ENCODE measurements at places on chromosomes 12 and 14.

DNA sequence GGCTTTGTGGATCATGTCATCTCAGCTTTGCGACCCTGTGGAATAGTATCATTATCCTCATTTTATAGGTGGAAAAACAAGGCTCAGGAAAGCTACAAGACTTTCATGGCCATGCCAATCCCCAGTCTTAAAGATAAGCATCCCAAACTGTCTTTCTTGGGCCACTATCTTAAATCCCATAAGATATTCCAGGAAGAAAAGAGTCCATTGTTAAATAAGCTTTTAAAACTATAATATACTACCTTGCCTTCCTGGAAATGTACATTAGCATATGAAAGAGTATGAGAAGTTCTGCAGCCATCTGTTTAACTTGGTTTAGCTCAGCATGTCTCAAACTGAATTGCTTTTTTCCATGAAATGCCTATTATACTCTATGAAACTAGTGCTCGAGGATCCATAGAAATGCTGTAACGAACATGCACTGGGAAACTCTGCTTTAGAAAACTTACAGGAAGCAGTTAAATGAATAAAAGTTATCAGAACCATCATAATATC, 77.1 kb downstream of the B4GALNT3 start:
- DNase-seq, result no peak

DNA sequence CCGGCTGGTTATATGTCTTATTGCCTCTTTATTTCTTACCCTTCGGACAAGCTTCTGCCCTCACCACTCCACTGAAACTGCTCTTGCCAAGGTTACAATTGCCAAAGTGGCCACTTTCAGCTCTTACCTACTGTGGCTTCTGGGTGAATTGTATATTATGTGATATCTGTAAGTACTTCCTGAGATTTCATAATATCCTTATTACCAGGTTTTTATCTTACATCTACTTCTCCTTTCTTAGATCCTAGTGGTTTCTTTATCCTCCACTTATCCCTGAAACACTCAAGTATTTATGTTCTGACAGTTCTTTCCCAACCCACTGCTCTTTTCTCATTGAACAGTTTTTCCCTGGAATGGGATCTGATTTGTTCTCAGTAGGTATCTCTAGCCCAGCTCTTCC, 10.5 kb downstream of the CELA1 start:
- DNase-seq, result no peak

- DNase-seq, result no peak
Measured at GRCh38 chr14:61106959-61107641, 126.1 kb downstream of the SLC38A6 start.

DNA sequence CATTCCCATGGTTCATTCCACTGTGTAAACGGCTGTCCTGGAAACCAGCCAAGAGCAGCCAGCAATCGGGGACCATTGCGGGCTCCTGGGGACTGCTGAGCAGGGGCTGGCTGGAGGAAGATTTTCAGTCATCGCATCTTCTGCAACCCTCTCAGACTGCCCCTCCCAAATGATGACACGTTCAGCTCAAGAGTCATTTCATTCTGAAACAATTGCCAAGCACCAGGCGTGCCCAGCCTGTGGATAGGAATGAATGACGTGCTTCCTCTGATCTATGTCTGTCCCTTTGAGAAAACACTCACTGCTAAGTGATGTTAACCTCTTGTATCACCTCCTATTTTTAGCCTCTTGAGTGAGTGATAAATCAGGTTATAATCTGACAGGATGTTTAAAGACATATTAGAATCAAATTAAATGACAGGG, 62.0 kb downstream of the NDUFA12 start:
- peak; percentile 76 for DNase-seq

DNA sequence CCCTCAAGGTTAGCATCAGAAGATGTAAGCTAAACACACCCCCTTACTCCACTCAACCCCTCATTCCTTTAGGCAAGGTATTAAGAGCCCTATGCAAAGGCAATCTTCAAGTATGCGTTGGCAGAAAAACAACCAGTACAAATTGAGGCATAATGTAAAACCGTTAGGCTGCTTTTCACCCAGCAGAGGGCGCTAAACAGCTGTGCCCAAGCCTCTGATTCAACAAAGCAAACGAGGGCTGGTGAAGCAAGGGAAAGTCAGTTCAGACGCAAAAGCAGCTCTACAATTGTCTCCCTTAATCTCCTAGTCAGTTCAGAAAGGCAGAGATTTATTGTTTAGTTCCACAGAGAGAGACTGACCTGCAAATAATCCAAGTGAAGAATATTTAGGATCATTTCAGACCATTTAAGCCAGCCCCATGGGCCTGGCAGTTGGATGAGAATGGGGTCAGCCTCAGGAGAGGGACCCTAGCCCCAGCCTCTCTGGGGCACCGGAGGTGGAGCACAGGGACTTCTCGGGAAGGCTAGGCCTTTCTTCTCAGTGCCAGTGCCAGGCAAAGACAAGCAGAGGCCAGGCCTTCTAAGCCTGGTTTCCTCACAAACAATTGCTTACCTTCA, 23.5 kb downstream of the DCAF5 start:
- DNase-seq, result peak; percentile 50

DNA sequence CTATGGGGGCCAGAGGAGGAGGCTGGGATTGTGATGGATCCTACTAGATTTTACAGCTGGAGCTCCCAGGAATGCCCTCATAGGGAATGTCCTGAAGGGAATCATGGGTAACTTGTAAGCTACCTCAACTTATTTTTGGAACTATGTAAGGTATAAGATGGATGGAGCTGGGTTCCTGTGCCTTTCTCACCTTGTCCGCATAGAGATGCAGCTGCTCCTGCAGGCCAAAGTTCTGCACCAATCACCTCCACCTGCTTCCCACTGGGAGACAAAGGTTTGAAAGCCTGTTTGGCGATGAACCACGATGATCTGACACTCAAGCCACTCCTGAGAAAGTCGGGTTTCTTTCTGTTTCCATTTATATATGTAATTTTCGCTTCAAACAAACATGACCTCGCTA, 648 bp upstream of the AKAP5 start:
- no peak for DNase-seq

DNA sequence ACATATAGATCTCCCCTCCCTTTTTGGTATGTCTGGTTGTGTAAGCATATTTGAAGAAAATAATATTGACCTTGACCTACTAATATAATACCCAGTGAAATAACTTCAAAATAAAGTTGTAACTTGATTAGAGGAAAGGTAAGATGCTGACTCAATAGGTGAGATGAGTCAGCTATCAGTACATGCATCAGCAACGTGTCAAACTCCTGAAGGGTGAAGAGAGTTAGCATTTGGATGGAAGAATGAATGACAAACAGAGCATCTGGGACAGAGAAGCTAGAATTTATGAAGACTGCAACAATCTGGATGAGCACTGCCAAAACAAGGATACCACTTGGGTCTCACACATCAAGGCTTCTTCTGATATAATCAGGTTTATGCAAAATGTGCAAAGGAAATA, 74.9 kb downstream of the PPP2R5E start:
- no peak for DNase-seq

- DNase-seq, result no peak
Measured at GRCh38 chr12:28540324-28540714, 350.1 kb downstream of the CCDC91 start.

DNA sequence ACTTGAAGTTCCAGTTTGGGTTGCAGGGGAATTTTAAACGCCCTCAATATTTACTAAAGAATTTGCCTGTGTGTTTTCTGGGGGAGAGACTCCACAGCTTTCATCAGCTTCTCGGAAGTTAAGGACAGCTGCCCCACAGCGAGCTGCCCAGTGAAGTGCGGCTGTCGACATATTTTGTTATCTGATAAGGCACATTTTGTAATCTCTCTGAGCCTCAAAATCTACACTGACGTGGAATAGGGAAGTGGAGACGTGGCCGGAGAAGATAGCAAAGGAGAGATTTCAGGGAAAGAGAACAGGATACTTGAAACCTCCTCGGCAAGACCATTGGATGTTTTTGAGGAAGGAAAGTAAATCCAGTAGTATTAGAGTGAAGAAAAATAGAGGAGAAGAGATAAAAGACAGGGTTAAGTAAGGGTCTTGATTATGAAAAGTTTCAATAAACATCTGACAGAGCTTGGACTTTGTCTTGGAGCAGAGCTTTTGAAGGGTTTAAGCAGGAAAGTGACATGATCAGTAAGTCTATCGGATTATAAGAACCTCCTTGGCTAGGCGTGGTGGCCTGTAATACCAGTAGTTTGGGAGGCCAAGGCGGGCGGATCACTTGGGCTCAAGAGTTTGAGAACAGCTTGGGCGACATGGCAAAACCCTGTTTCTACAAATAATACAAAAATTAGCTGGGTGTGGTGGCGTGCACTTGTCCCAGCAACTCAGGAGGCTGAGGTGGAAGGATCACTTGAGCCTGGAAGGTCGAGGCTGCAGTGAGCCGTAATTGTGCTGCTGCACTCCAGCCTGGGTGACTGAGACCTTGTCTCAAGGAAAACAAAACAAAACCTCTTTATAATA, 1.1 kb downstream of the POLR3B start:
- DNase-seq, result no peak

Measured in brain pericyte (primary cell).